Fibroblast of gingiva (primary cell): ENCODE measurements at places on chromosomes 4 and X.

GRCh38 chrX:107167163-107167921 is 38.9 kb downstream of the NUP62CL start:
- no peak for DNase-seq

- DNase-seq = no peak
Measured at GRCh38 chr4:88736264-88736663, 38.6 kb upstream of the NAP1L5 start.

- DNase-seq = no peak
Measured at GRCh38 chrX:16946971-16947562, 609 bp downstream of the REPS2 start.

DNA sequence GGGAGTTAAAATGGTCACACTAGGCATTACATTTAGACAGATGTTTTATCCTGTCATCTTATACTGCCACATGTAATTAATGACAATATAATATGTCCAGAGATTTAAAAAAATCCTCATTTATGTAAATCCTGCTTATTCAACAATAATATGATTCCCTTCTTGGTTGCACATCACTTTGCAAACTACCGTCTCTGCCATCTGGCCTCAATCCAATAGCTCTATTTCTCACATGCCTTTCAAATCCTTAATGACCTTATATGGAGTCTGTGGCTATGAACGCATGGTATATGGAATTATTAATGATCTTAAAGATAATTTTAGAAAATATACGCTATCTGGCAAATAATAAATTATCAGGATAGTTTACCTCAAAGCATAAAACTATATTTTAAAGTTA is 144.5 kb downstream of the NPNT start:
- DNase-seq = no peak

DNA sequence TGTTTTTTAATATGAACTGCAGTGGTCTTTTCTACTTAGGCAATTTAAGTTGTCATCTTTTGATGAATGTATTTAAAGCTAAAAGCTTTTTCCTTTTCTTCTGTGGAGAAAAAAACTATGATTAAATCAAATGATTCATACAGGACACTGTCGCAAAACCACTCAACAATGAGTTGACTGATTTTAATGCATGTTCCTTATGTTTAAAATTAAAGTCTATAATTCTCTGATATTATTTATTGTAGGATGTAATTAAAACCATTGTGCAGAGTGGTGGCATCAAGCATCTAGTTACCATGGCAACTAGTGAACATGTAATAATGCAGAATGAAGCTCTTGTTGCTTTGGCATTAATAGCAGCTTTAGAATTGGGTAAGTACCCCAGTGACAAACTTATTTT is 172.5 kb downstream of the RAP1GDS1 start:
- DNase-seq = no peak

- DNase-seq = no peak
Measured at GRCh38 chr4:155690044-155690837, 23.6 kb downstream of the GUCY1A1 start.

- no peak for DNase-seq
Measured at GRCh38 chr4:47837908-47838294, at the start of gene CORIN. CORIN (minus strand) TSS chr4:47838067; CDS start chr4:47837949, 118 bp downstream.

GRCh38 chr4:127772769-127773671 is 9.1 kb upstream of the HSPA4L start:
- no peak for DNase-seq

- DNase-seq = peak; percentile 40
Measured at GRCh38 chrX:130330706-130331105, 9.0 kb upstream of the SLC25A14 start.

GRCh38 chrX:123513585-123514278 is 219.1 kb downstream of the THOC2 start:
- DNase-seq = no peak

GRCh38 chr4:158958489-158959270 is 144.2 kb upstream of the RAPGEF2 start:
- DNase-seq = no peak

DNA sequence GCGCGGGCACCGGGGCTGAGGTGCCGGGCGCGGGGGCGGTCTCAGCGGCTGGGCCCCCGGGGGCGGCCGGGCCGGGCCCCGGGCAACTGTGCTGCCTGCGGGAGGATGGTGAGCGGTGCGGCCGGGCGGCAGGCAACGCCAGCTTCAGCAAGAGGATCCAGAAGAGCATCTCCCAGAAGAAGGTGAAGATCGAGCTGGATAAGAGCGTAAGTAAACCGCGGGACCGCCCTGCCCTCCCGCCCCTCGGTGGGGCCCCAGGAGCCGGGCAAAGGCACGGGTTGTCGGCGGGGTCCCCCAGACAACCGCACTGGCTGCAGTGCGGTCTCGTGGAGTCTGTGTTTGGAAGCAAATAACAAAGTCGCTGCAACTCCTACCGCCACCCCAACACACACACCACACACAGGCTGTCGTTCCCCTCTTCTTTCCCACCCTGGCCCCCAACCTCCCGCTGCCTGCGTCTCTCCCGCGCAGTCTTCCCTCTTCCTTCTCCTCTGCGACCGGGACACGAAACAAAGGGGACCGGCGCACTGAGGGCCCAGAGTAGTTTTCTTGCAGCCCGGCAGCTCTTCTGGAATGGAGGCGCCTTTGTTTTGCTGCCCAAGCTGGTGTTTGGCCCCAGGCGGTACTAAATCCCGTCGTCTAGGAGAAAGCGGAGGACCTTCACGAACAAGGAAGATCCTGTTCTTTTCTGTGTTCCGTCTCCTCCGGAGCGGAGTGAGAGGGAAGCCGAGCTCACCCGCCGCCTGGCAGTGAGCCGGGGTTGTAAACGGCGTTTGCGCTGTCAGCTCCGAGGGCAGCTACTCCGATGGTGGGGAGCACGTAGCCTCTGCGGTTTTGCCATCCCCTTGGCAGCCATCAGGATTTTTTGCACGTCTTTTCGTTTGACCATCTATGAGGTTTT is 788 bp downstream of the SAP30 start:
- peak; percentile 74 for DNase-seq

DNA sequence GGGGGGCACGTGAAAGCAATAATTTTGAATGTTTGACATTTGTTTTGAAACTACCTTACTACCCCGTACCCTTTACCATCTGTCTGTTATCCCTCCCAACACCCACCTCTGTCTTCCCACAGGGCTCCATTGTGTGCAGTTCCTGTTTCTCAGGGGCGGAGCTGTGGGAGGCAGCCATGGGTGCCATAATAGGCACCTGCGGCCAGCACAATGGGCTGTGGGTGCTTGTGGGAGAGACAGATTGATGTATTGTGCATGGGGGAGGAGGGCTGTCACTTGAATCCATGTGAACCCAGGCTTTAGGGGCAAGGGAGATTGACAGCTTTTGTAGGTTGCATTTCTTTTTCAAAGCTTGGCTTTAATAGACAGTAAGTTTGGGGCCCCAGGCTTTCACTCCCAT is 122.6 kb upstream of the CXorf66 start:
- DNase-seq = no peak

DNA sequence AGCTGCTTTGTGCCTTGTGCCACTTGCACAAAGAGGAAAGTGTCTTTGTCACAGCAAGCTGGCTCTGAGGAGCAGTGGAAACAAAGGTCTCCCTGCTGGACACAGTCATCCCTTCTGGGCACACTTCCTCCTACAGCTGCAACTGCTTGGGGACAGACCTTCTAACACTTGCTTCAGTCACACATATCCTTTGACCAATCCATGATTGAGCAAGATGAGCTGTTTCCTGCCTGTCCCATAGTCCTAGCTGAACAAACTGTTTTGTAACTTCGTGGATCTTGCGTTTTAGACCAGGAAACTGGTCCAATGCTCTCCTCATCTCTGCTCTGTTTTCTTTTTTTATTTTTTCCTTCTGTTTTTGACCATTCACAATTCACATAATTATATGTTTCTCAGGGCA is 98.5 kb downstream of the RRAGB start:
- DNase-seq = no peak

- DNase-seq = peak; percentile 21
Measured at GRCh38 chrX:71301195-71301924, at the start of gene ITGB1BP2. ITGB1BP2 (plus strand) TSS chrX:71301750; CDS start chrX:71301807, 57 bp downstream.

DNA sequence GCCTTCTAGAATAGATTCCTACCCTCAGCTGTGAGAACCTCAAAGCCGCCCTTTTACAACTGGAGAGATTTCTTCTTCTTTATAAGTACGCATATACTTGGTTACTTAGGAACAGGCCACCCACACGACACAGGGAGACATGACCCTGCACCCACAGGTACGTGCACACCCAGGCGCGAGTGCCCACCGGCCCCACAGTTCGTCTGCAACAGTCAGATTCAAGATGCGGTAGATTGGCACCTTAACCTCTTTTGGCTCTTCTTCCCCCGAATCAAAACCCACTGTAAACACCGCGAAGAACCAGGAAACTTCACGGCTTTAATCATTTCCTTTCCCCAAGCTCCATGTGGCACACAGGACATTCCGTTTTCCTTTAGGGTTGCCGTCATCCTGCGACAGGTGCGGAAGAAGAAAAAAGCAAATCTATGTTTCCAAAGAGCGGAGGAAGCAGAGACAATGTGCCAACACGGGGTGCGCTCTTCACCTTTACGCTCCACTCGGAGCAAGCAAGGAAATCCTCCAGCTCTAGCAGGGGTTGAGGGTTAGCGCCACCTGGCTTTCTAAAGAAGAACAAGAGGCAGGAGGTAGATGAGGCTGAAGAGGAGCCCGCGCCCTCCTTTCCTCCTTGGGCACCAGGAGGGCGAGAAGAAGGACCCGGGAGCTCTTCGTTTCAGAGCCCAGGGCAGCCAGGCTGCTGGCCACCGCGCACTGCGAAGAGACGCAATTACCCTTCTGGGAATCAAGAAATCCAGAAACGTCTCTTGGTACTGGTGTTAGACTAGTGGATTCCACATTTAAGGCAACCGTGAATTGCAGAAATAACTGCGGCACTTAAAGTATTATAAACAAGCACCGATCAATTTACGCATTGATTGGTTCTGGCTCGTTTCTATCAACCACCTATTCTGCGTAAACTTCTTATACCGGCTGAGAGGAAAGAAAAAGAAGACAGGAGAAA is 35.7 kb downstream of the HAND2 start:
- peak; percentile 62 for DNase-seq

- no peak for DNase-seq
Measured at GRCh38 chr4:148430854-148431253, 11.4 kb downstream of the NR3C2 start.

DNA sequence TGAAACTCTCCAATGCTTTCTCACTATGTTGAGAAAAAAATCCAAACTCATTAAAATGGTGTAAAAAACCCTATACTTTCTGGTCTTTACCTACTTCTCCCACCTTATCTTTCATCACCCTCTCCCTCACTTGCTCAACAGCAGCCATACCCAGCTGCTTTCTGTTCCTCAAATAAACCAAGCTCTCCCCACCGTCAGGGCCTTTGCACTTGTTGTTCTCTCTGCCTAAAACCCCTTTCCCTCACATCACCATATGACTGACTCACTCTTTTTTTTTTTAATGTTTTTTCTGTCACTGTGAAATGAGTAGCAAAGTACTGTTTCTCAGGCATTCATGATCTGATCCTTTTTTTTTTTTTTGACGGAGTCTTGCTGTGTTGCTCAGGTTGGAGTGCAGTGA is 122.3 kb upstream of the TMEM164 start:
- DNase-seq = no peak

DNA sequence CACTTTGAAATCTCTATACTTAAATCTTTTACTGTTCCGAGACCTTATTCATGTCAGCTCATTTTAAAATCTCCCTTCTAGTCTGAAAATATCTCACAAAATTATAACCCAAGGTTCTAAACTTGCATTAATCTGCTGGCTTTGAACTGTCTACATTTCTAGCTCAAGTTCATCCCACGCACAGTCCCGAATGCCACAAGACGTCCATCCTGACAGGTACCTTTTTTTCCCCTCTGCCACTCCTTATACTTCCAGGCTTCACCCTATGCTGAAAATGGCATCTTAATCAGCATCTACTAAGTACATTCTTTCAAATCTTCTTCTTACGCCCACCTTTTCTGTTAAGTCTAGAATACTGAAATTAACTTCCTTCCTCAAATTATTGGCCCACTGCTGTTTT is 259.2 kb upstream of the GALNTL6 start:
- DNase-seq = no peak

- no peak for DNase-seq
Measured at GRCh38 chr4:182272151-182272550, 28.9 kb downstream of the TENM3 start.

DNA sequence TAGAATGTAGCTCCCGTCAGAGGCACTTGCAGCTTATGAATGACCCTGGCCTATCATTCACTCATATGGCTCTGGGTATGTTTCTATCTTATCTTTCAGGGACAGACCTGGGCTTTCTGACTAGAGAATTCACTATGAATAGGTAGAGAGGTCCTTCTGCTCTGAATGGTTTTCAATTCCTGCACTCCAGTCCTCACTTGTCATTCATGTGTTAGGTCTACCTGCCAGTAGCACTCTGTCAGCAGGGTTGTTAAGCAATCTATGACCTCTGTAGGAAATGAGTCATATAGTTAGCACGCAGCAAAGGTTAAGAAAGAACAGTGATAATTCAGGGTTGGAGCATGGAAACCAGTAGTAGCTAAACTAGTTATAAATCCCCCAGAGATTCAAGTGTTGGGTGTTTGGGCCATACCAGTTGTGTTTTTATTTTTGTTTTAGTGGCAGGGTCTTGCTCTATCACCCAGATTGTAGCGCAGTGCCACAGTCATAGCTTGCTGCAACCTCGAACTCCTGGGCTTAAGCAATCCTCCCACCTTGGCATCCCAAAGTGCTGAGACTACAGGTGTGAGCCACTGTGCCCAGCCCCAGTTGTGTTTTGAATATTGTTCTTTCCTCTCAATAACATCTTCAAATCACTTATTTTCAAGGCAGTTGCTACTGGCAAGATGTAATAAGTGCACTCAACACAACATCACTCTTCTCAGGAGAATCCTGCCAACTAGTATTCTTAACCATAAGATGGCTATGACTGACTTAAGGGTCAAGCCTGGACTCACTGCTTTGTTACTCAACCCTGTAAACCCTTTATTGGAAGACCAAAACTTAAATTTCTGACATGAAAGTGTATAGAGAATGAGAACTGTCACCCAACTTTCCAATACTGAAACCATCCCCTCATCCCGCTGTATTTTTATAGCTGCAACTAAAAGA is 25.1 kb downstream of the ARL13A start:
- DNase-seq = peak; percentile 6

GRCh38 chr4:101439926-101440325 is 92.6 kb upstream of the PPP3CA start:
- peak; percentile 74 for DNase-seq

DNA sequence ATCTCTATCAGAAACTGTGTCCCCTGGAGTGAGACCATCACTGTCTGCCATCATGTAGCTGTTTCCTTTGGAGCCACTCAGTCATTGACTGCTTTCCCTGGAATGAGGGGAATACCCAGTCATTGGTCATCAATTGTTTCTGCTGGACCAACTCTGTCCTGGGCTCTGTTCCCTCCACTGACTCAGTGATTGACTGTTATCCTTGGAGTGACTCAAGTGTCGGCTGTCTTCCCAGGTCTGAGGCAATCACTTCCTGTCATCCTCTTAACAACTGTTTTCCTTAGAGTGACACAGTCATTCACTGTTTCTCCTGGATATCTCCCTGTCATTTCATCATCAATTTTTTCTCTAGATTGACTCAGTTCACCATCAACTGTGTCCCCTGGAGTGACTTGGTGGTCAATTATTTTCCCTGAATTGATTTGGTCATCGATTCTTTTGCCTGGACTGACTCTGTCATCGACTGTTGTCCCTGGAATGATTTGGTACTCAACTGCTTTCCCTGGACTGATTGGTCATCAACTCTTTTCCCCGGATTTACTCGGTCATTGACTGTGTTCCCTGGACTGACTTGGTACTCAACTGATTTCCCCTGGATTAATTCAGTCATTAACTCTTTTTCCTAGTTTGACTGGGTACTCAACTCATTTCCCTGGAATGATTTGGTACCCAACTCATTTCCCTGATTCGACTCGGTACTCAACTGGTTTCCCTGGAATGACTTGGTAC is 327.9 kb upstream of the VCX start:
- DNase-seq = peak; percentile 59

- DNase-seq = no peak
Measured at GRCh38 chrX:19576742-19577141, 61.4 kb upstream of the MAP3K15 start.
